ENCODE measurements at places on chromosomes 12 and 14.
A peak's percentile ranks its signal among the peaks of the same experiment; 100 is the strongest.

DNA sequence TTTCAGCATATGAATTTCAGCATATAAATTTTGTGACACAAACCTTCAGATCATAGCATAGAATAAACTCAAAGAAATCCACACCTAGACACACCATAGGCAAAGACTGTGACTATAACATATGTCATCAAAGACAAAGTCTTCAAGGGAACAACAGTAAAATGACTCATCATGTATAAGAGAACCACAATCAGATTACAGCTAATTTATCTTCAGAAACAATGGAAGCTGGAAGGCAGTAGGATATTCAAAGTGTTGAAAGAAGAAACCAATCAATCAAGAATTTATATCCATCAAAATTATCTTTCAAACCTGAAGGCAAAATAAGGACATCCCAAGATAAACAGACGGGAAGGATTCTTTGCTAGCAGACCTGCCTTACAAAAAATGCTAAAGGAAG is 29.0 kb downstream of the DLK1 start:
- H3K4me3 ChIP-seq: no peak overlapping the region
- H3K27ac ChIP-seq: no peak overlapping the region
- peaks cover 73% of the 10 kb centered on the region for H3K27me3 ChIP-seq
- no peaks in the 10 kb centered on the region for H3K36me3 ChIP-seq
- no peaks in the 10 kb centered on the region for H3K4me1 ChIP-seq
- no peak for DNase-seq

- no peaks in the 10 kb centered on the region for H3K27me3 ChIP-seq
- H3K36me3 ChIP-seq: peaks cover 8% of the 10 kb centered on the region
- DNase-seq: no peak
Measured at GRCh38 chr12:47158792-47159191, 79.0 kb upstream of the AMIGO2 start.

GRCh38 chr12:84632556-84632955 is 280.0 kb downstream of the SLC6A15 start:
- no peak for DNase-seq
- no peak overlapping the region for H3K4me3 ChIP-seq
- no peak overlapping the region for H3K27ac ChIP-seq
- no peaks in the 10 kb centered on the region for H3K36me3 ChIP-seq
- no peaks in the 10 kb centered on the region for H3K4me1 ChIP-seq

GRCh38 chr12:64608901-64609535 is 1.3 kb upstream of the RASSF3 start:
- H3K27me3 ChIP-seq: no peaks in the 10 kb centered on the region
- peak overlapping the region; percentile 98 for H3K4me3 ChIP-seq
- H3K27ac ChIP-seq: peak overlapping the region; percentile 74
- peak; percentile 20 for DNase-seq
- H3K4me1 ChIP-seq: peaks cover 31% of the 10 kb centered on the region
- peaks cover 31% of the 10 kb centered on the region for H3K36me3 ChIP-seq

DNA sequence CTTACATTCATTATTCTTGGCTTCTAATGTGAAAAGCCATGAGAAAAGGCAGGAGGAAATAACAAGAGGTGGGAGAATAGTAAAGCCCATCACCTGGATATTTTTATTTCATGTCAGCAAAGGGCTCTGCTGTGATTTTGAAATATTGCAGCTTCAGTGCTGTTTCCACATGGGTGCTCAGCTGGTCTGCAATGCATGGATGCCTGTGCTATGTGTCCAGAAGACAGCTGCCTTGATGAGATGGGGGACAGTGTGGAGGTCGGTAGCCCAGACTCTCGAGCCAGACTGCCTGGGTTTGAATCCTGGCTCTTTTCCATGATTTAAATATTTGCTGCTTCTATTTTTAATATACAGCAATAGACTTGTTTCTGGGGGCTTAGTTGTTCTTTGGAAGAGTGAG is 477.5 kb upstream of the GARIN6 start:
- no peak overlapping the region for H3K4me3 ChIP-seq
- H3K27ac ChIP-seq: no peak overlapping the region
- no peaks in the 10 kb centered on the region for H3K27me3 ChIP-seq
- H3K4me1 ChIP-seq: no peaks in the 10 kb centered on the region
- H3K36me3 ChIP-seq: no peaks in the 10 kb centered on the region

GRCh38 chr14:51684760-51685159 is 33.0 kb downstream of the FRMD6 start:
- H3K4me3 ChIP-seq: no peak overlapping the region
- no peaks in the 10 kb centered on the region for H3K27me3 ChIP-seq
- no peaks in the 10 kb centered on the region for H3K4me1 ChIP-seq
- no peak for DNase-seq

DNA sequence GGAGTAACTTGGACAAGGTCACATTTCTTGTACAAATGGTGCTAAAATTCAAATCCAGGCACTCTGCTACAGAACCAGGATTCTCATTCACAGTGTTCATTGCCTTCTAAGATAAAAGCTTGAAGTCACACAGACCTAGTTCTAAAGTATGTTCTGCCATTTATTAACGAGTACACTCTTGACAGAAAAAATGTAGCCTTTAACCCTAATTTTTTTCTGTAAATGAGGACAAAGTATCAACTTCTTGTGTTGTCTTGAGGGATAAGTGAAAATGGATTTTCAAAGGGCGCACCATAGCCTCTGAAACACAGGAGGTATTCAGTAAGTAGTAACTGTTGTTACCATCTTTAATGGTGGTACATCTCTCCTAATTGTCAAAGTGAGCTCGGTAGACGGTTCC is 379.8 kb upstream of the FLRT2 start:
- H3K4me1 ChIP-seq: no peaks in the 10 kb centered on the region
- no peak for DNase-seq
- H3K27me3 ChIP-seq: no peaks in the 10 kb centered on the region

DNA sequence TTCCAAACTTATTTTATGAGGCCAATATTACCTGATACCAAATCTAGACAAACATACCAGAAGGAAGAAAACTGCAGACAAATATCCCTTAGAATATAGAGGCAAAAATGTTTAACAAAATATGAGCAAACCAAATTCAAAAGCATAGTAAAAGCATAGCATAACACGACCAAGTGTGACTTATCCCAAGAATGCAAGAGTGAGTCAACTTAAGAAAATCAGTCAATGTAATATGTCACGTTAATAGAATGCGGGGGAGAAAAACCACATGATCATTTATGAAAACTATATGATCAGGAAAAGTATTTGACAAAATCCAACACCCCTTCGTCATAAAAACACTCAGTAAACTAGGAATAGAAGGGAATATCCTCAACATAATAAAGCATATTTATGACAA is 217.3 kb downstream of the ADGRD1 start:
- no peaks in the 10 kb centered on the region for H3K4me1 ChIP-seq
- no peak overlapping the region for H3K27ac ChIP-seq
- H3K27me3 ChIP-seq: peaks cover 62% of the 10 kb centered on the region
- no peaks in the 10 kb centered on the region for H3K36me3 ChIP-seq
- no peak overlapping the region for H3K4me3 ChIP-seq

- H3K36me3 ChIP-seq: no peaks in the 10 kb centered on the region
- no peak for DNase-seq
- H3K27me3 ChIP-seq: peaks cover 8% of the 10 kb centered on the region
- H3K4me3 ChIP-seq: no peak overlapping the region
- no peaks in the 10 kb centered on the region for H3K4me1 ChIP-seq
- no peak overlapping the region for H3K27ac ChIP-seq
Measured at GRCh38 chr12:66251049-66251448, 51.2 kb upstream of the HELB start.

- peaks cover 31% of the 10 kb centered on the region for H3K4me1 ChIP-seq
- H3K4me3 ChIP-seq: no peak overlapping the region
- no peak for DNase-seq
- H3K27me3 ChIP-seq: no peaks in the 10 kb centered on the region
Measured at GRCh38 chr12:45231515-45232145, 15.7 kb downstream of the ANO6 start.

GRCh38 chr12:108337235-108338223 is 1.6 kb downstream of the CMKLR1 start:
- H3K27ac ChIP-seq: peak overlapping the region; percentile 63
- H3K4me3 ChIP-seq: peak overlapping the region; percentile 79
- peaks cover 25% of the 10 kb centered on the region for H3K27me3 ChIP-seq
- DNase-seq: no peak
- H3K36me3 ChIP-seq: peaks cover 1% of the 10 kb centered on the region

DNA sequence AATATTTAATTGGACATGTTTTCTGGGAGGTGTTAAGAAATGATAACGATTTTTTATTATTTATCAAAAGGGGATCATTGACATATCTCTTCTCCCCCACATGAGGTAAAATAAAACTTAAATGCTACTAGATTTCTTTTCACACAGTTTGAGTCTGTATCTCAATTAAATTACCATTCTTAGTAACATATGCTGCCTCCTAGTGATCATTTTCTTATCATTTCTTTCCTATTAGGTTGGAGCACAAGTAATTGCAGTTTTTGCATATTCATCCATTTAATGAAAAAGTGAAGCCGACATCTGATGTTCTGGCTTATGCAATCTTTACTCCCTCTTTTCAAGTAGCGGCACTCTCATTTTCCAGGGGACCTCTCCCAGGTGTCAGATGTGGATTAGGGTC is 24.9 kb downstream of the PUS7L start:
- no peak for DNase-seq
- H3K27me3 ChIP-seq: no peaks in the 10 kb centered on the region
- H3K27ac ChIP-seq: no peak overlapping the region
- H3K4me1 ChIP-seq: no peaks in the 10 kb centered on the region

DNA sequence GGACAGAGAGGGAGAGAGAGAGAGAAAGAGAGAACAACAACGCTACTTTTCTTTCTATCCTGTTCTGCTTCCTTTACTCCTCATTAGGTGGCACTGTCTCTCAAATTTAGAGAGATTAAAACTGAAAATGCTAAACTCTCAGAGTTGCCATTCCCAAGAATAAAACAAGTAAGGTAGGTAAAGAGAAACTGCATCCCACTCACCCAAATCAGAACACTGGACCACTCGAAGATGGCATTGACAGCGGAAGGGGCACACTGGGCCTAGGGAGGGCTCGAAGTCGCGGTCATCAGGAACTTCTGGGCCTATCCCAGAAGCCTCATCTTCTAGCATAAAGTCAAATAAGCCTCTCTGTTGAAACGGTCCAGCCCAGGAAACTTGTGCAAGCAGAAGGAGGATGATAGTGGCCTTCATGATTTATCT is 4.5 kb downstream of the DCN start:
- H3K27me3 ChIP-seq: no peaks in the 10 kb centered on the region
- no peaks in the 10 kb centered on the region for H3K36me3 ChIP-seq
- DNase-seq: no peak
- no peak overlapping the region for H3K4me3 ChIP-seq
- no peak overlapping the region for H3K27ac ChIP-seq

- peak overlapping the region; percentile 6 for H3K4me3 ChIP-seq
- H3K36me3 ChIP-seq: no peaks in the 10 kb centered on the region
- peak overlapping the region; percentile 65 for H3K27ac ChIP-seq
- peaks cover 27% of the 10 kb centered on the region for H3K4me1 ChIP-seq
- H3K27me3 ChIP-seq: no peaks in the 10 kb centered on the region
Measured at GRCh38 chr14:100393906-100394732, 71.0 kb downstream of the SLC25A47 start.

DNA sequence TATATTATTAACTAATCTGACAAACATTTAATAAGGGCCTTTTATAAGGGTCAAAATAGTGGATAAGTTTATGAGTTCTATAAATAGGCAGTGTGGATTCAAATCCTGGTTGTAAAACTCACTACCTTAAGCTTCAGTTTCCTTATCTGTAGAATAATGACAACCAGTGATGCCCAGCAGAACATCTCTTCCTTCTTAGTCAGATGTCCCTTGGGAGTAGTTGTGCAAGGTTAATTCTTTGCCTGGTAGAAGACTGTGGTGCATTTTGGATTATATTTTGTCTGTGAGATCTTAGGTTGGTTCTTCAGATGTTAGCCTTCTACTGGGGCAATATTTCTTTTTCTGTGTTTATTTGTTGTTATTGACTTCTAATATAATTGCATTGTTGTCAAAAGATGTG is 59.5 kb downstream of the ARID2 start:
- H3K27me3 ChIP-seq: no peaks in the 10 kb centered on the region
- no peak for DNase-seq
- H3K4me3 ChIP-seq: no peak overlapping the region

- H3K36me3 ChIP-seq: peaks cover 11% of the 10 kb centered on the region
- H3K27ac ChIP-seq: no peak overlapping the region
- peaks cover 13% of the 10 kb centered on the region for H3K4me1 ChIP-seq
- H3K4me3 ChIP-seq: peak overlapping the region; percentile 52
Measured at GRCh38 chr14:103524002-103524935, 1.6 kb upstream of the CKB start.

DNA sequence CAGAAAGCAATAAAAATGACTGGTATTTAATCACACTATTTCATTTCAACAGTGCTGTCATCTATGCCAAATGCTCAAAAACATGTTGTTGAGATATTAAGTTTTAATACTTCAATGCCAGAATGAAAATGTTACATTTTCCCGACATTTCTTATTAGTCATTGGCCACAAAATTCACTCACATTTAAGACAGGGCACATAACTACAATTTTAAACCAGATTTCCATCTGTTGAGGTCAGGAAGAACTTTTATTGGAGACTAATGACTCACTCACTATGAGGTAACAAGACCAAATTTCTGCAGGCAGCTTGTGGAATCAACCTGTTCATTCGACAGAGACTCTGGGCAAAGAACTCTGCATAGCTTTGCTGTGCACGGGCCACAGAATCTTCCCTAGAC is 36.8 kb downstream of the PPTC7 start:
- H3K27ac ChIP-seq: no peak overlapping the region
- no peaks in the 10 kb centered on the region for H3K27me3 ChIP-seq
- no peak overlapping the region for H3K4me3 ChIP-seq
- H3K4me1 ChIP-seq: peaks cover 36% of the 10 kb centered on the region
- H3K36me3 ChIP-seq: peaks cover 37% of the 10 kb centered on the region

DNA sequence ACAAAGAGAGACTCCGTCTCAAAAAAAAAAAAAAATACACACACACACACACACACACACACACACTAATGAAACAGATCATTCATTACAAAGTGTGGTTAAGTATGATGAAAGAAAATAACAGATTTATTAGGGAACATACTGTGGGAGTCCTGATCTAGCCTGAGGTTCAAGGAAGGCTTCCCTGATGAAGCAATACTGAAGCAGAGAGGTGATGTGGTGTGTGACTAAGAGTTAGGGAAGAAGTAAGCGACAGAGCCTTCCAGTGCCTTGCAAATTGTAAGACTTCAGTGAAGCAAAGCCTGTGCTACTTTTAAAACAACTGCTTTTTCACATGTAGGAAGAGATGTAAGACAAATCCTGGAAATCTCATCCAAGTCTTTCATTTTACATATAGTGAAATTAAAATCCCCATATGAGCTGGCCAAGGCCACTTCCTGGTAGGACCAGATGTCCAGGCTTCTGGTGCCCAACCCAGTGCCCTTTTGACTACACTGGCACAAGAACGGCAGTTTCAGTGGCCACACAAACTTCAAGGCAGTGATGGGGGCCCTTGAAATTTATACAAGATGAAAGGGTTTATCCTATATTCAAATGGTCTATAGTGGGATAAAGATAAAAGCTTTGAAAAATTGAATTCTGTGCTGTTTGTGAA is 86.2 kb downstream of the STON2 start:
- no peaks in the 10 kb centered on the region for H3K4me1 ChIP-seq
- H3K27ac ChIP-seq: no peak overlapping the region
- H3K36me3 ChIP-seq: peaks cover 3% of the 10 kb centered on the region
- H3K4me3 ChIP-seq: no peak overlapping the region
